ENCODE measurements at places on chromosomes 5 and 9.

GRCh38 chr5:44997506-44997905 is 188.8 kb downstream of the MRPS30 start:
- no peak for DNase-seq

- DNase-seq = no peak
Observed at GRCh38 chr5:42579320-42579719, 156.1 kb downstream of the GHR start.

DNA sequence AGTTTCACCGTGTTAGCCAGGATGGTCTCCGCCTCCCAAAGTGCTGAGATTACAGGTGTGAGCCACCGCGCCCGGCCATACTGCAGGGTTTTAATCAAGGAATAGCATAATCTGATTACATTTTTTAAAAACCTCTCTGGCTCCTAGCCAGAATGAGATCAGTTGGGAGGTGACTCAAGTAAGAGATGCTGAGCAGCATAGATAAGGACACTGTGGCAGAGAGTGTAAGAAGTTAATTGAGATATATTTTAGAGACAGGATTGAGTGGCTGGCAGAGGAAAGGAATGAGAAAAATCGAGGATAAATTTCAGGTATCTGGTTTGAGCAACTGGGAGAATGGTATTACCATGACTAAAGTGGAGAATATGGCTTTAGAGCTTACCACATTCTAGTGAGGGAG is 7.3 kb upstream of the RIGI start:
- no peak for DNase-seq

GRCh38 chr9:21516796-21517195 is 34.7 kb upstream of the IFNE start:
- DNase-seq = no peak

DNA sequence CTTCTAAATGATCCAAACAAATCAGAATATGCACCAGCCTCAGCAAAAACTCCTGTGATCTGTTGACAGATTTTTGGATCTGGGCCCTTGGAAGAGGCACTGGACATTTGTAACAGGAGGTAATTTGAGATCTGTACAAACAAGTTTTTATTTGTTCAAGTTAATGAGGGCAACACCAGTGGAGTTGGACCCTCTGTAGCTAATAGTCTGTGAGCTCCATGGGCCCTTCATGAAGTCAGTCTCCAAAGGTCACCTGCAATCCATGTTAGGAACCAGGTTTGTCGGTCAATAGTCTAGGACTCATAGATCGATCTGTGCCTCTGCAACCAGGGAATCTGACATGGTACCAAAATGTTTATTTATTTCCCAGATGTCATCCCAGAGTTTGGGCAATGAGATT is 40.9 kb downstream of the PAM start:
- DNase-seq = no peak

DNA sequence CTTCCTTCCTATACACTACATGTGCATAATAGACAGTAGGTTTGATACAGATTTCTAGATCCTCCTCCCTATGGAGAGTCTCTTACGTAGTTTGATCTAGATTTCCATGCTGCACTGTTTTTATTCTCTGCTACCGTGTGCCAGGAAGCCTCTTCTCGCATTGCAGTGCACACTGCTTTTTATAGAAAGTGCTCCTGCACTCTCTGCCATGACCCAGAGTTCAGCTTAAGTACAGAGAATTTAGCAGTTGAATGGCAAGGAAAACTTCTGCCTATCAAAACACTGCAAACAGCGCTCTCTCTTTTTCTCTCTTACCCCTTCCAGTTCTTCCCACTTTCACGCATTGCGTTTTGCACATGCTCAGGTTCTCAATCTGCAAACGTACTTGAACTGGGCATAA is 187.4 kb downstream of the ARHGAP26 start:
- DNase-seq = no peak

- no peak for DNase-seq
Observed at GRCh38 chr9:120490888-120491595, 88.9 kb downstream of the CDK5RAP2 start.

GRCh38 chr9:25350011-25350410 is 328.2 kb downstream of the TUSC1 start:
- DNase-seq = no peak

DNA sequence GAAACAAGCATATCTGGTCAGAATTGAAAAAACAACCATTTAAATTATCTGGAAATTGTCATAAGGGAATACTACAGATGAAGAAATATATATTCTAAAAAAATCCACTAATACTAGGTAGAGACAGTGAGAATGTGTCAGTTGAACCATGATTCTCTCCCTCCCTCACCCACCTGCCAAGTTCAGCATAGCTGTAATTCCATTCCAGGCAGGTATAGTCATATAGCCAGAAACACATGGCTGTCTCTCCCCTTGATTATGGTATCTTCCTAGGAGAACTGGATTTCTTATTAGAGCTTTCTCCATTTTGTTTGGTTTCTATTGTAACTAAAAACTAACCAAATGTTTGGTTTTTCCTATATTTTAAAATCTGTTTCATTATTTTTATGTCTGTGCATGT is 509.2 kb downstream of the CDH10 start:
- DNase-seq = no peak

DNA sequence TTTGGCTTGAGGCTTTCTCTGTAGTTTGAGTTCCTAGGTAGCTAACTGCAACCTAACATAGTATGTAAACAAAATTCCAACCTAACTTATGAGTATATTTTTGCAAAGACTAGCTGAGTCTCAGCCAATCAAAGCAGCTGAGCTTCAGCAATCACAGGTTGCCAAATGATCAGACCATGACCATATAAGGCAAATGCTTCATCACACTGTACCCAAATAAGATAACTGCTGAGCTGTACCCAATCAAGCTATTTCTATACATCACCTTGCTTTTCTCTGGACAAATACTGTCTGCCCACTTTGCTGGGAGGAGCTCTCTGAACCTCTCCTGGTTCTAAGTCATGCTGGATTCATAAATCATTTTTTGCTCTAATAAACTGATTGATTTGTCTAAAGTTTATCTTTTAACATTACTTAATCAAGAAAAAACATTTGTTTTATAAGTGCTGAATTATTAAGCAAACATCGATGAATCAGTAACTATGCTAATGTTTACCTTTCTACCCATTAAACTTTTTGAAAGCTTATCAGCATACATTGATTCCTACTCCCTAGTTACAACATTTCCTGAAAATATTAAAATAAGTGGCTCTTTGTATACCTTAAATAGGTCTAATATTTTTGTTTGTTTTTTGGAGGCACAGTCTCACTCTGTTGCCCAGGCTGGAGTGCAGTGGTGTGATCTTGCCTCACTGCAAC is 129.7 kb upstream of the PCA3 start:
- DNase-seq = no peak

- DNase-seq = peak; percentile 75
Observed at GRCh38 chr9:123349691-123350480, 6.1 kb upstream of the CRB2 start.

DNA sequence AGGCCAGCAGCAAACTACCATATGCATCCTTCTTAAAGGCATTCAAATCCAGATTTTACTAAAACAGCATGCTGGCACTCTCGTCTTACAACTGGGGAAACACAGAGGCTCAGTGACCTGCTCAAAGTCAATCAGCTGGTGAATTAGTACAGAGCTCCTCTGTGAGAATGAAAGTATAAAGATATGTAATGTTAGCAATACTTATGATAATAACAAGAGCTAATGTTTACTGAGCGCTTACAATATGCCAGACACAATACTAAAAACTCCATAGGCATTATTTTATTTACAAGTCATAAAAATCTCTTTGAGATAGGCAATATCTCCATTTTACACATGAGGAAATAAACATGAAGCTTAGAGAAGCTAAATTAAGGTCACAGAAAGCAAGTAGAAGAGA is 28.6 kb downstream of the FKBP15 start:
- no peak for DNase-seq

DNA sequence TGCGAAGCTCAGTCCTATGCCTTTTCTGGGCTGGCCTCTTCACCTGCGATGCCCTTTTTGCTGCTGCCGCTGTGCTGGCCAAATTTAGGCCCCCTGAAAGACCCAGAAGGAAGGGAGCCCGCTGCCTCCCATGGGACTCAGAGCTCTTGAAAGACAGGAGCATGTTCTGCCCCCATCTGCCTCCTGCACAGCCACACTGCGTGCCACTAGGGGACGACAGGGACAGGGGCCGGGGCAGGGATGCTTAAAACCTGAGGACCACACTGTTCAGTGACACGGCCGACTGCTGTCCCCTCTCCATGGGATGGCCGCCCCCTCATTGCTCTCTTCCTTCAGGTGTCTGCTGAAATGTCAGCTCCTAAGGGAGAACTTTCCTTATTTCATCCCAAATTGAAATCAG is 132.4 kb downstream of the ADAMTS2 start:
- DNase-seq = peak; percentile 21

- no peak for DNase-seq
Observed at GRCh38 chr9:134814598-134815215, 65.9 kb upstream of the FCN2 start.

GRCh38 chr9:114538241-114538640 is 33.0 kb upstream of the WHRN start:
- DNase-seq = peak; percentile 25

DNA sequence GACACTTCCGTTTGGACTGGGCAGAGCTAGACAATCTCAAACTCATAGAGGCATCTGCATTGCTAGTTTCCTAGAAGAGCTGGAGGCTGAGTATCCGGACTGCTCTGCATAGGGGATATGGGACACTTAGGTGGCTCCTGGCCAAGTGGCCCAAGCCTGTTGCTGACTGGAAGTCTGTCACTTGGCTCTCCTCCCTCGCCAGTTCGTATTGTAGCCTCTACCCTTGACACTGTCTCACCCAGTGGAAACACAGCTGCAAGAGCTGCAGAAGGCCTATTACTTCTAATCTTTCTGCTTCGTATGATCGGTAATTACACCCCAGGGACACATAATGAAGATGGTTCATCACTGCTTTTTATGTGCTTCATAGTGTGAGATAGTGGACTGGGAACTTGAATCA is 34.7 kb downstream of the ITGA1 start:
- no peak for DNase-seq

DNA sequence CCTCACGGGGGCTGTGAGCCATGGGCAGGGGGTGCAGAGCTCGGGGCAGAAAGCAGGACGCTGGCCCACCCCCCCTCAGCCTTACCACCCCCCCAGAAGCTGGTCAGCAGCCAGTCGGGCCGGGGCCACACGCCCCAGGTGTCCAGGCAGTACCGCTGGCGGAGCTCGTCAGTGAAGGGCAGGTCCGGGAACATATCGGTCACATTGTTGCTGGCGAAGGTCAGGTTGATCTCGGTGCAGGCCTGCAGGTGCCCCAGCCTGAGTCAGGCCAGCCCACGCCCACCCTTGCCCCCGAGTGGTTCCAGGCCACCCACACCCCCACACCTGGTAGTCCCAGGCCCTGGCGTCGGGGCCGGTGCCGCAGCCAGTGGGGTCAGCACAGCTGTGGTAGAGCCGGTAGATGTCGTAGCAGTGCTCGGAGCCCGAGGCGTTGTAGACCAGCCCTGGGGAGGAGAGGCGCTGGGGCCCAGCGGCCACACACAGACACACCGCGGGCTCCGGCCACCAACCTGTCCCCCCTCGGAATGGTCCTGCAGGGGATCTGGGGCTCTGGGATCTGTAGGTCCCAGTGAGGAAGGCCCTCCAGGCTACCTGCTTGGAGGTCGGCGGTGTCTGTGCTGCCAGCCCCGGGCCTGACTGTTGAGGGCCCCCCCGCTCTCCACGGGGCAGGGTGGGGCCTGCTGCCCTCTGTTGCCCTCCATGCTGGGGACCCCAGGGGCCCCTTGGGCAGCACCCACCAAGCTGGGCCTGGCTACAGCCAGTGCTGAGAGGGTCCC is 2.6 kb downstream of the DPP7 start:
- DNase-seq = no peak

- peak; percentile 78 for DNase-seq
Observed at GRCh38 chr5:151051066-151051930, 29.5 kb downstream of the TNIP1 start.

GRCh38 chr5:149456597-149457392 is 77.7 kb upstream of the IL17B start:
- no peak for DNase-seq

DNA sequence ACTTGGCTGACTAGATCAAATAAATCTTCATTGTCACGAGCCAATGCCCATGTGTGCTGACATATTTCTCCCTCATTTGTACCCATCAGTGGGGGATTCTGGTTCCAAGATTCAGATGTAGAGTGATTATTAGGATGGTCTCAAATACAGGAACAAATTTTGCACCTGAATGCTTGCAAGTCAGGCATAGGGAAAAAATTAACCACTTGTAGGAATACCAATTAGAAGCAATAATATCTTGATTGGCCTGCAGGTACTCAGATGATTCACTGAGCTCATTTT is 69.5 kb downstream of the DMAC1 start:
- no peak for DNase-seq

DNA sequence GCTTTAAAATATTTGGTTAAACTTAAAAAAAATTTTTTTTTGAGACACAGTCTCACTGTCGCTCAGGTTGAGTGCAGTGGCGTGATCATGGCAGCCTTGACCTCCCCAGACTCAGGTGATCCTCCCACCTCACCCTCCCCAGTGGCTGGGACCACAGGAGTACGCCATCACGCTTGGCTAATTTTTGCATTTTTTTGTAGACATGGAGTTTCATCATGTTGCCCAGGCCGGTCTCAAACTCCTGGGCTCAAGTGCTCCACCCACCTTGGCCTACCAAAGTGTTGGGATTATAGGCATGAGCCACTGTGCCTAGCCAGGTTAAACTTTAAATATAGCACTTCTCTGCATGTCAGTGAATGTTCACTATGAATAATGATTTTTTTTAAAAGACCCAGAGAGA is 224.5 kb upstream of the RFX3 start:
- DNase-seq = no peak

All from activated T-cell treated with anti-CD3 and anti-CD28 coated beads, Interleukin-2, amount 50 U/mL, for 48 hours (primary cell).